ENCODE measurements at places on chromosomes 1 and 21.

GRCh38 chr1:76158126-76158525 lies 83.6 kb downstream of the ST6GALNAC3 start:
- DNase-seq: no peak

- DNase-seq: no peak
Measured at GRCh38 chr1:226874579-226875425, 4.4 kb downstream of the PSEN2 start.

DNA sequence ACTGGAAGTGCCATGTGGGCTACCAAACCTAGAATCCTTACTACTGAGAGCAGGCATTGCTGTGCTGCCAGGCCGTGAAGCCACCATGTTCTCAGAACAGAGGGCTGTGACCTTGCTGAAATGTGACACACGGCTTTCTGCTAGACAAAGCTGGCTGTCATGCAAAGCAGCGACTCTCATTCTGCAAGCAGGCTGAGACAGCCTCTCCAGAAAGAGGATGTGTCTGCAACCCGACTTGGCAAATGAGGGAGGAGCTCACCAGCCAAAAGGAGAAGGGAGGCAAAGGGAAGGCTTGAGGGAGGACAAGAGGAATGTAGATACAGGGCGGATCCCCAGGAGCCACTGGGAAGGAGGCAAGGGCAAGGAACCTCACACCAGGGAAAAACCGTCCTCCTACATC lies 85.7 kb upstream of the KRTAP19-8 start:
- no peak for DNase-seq

GRCh38 chr1:236039740-236040685 lies 24.9 kb downstream of the NID1 start:
- no peak for DNase-seq

GRCh38 chr1:231691618-231692259 lies 65.1 kb downstream of the DISC1 start:
- no peak for DNase-seq

GRCh38 chr1:151728151-151729054 lies 7.1 kb downstream of the RIIAD1 start:
- peak; percentile 24 for DNase-seq

DNA sequence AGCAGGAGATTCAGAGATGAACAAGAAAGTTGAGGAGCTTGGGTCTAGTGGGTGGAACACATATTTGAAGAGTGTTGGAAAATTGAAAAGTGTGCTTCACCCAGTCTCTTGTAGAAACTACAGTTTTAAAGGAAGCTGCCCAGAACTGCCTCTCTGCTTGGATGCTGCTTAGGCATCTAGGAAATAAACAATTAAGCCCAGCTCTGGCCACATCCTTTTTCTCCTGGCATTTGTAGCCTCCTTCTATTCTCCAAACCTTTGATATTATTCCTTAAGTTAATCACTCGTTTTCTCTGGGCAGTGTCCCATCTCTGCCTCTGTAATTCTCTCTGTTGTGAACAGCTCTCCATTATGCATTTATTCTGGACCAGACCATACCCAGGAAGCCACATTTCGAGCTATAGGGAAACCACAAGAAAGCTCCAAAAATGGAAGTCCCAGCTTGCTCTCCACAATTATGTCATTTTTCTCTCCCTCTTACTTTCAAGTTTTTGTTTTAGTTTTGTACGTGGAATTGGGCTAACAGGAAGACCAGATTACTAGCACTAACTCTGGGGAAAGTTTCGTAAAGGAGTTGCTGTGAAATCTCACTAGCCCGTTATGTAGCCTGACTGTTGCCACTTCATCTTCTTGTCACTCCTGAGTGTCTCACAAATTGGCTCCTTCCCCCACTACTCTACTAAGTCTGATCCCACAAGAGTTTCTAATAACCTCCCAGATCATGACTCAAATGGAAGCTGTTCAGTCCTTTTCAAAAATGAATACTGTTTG lies 102.2 kb downstream of the NTMT2 start:
- no peak for DNase-seq

DNA sequence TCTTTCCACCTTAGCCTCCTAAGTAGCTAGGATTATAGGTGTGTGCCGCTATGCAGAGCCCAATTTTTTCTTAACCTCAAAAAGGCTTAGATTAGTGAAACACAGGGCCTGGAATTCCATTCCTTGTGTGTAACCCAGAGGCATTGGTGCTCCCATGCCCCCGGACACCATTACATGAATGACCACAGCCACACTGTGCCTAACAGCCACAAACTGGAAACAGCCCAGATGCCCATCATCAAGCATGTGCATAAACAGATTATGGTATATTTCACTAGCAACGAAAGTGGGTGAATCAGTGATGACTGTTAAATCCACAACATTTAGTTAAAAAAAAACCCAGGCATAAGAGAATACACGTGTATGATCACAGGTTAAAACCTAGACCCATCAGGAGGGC lies 24.4 kb downstream of the ADAM30 start:
- DNase-seq: no peak

DNA sequence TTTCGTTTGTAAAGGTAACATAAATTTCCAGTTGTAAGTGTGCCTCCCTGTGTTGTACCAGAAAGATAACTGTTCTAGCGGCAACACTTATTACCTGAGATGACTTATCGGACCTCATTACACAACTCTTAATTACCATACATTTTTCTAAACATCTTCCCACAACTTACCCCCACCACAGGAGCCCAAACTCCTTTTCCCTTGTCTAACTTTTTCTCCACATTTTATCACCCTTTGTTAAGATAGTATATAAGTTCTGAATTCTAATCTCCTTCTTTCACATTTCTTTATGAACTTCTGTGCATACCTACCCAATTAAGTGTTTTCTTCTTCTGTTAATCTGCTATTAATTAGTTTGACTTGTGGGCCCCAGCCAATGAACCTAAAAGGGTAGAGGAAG lies 143.7 kb upstream of the CAMK1G start:
- no peak for DNase-seq

DNA sequence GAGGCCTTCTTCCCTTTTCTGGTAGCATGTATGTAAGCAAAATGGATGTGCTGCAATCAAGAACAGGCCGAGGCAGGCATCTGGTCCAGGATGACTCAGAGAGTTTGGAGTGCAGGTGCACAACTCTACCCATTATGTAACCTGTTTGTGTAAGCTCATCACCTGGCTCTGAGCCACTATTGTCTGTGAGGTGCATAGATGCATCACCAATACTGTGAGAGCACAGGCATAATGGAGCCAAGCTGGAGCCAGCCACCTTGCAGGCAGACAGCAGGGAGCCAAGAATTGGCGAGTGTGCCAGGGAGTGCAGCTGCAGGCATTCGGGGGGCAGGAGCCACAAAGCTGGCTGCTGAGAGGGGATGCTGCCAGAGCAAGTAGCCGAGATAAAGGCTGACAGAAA lies 549.9 kb upstream of the RGS18 start:
- DNase-seq: no peak

DNA sequence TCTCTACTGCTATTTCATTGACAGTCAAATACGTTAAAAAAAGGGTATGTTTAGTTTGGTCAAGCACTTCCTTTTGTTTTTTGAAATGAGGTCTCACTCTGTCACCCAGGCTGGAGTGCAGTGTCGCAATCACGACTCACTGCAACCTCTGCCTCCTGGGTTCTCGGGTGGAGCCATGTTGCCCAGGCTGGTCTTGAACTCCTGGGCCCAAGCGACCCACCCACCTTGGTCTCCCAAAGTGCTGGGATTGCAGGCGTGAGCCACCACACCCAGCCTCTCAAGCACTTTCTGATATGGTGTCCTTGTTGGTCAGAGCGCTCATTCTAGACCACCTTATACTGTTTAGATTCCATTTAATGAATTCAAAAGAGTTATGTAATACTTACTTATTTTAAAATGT lies 20.9 kb upstream of the RHBDL2 start:
- DNase-seq: no peak

DNA sequence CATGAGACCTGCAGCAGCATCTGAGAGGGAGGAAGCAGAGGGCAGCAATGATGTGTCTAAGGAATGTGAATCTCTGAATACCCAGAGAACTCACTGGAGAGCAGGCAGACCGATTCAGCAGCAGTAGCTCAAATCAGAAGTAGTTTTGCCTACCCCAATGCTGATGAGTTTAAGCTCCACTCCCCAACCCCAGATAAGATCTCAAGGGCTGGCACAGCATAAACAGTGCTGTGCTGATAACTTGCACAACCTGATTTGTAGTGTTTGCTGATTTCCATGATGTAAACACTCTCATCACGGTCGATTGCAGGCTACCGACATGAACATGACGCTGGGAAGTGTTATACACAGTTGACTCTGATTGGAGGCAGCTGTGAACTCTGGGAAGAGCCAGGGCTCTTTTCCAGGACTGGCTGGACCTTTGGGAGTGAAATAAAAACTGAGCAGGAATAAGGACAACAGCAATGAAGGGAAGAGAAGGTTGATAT lies 11.2 kb upstream of the HMGCS2 start:
- DNase-seq: peak; percentile 24

- DNase-seq: no peak
Measured at GRCh38 chr1:225426395-225427234, 1.2 kb downstream of the LBR start.

DNA sequence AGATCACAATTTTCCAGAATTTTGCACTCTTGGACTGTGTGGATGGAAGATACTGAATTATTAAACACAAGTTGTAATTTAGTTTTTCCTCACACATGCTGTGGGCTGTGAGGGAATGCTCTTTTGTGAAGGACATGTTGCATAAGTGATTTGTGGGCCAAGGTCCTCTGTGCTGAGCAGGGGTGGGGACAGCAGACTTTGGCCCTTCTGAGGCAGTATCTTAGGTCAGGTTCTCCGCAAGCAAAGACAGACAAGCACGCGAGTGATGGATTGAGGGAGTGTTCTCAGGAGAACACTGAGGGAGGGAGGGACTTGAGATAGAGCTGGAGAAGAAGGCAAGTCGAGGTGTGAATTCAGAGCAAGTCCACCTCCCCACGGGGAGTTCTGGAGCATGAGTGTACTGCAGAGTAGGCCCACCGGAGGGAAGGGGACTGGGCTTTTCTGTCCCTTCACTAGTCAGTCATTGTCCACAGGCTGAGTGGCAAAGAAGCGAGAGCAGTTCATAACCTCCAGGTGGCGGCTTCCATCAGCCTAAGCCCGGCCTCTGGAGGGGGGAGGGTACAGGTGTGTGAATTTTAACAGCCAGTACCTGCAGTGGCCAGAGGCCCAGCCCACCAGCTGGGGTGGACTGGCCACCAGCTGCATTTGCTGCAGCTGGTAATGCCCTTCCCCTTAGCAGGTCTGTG lies 19.1 kb upstream of the CD101 start:
- DNase-seq: no peak

- DNase-seq: no peak
Measured at GRCh38 chr21:38349111-38349746, 92.4 kb downstream of the KCNJ15 start.

GRCh38 chr1:91876040-91876470 lies 9.9 kb downstream of the TGFBR3 start:
- no peak for DNase-seq

- DNase-seq: no peak
Measured at GRCh38 chr1:97630281-97630680, 290.6 kb downstream of the DPYD start.

DNA sequence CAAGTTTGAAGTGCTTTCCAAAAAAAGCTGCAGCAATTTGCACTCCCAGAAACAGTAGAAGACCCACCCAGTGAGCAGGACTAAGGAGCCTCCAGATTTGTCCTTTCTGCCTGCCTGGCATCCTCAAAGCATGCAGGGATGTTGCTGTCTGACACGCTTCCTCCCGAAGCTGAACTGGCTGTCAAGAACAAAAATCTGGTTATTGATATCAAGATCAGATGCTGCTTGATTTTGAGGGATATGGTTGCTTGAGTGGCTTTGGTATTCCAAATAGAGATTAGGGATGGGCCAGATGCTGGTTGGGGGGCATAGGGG lies 143.3 kb downstream of the MRPS6 start:
- DNase-seq: no peak

DNA sequence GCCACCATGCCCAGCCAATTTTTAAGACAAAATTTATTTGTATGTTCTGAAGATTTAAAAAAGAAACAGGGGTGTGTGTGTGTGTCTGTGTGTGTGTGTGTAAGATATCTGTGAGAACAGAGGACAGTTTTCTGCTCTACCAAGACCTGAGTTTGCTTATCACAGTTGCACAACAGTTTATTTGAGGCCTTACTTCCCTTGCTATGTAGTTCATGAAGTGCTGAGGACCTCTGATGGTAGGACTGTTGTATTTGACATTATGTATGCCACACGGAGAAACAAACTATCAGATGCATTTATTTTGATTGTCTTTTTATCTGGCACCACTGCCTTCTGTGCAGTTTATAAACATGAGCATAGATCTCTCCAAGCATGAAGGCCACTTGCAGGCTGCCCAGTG lies 355.2 kb downstream of the PBX1 start:
- peak; percentile 12 for DNase-seq

DNA sequence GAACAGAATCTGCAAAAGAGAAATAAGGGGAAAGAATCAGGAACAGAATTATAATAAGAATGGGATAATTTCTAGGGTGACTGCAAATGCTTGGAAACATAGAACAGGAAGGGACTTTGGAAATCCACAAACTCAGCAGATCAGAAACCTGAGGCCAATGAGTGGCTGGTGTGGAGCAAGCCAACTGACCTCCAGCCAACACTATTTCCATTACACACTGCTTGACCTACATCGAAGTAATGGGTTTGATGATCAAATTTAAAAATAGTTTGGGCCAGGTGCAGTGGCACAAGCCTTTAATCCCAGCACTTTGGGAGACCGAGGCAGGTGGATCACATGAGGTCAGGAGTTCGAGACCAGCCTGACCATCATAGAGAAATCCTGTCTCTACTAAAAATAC lies 284.9 kb downstream of the GRIK1 start:
- no peak for DNase-seq

GRCh38 chr1:210385228-210385627 lies 56.5 kb downstream of the HHAT start:
- DNase-seq: no peak

GRCh38 chr1:211606914-211607753 lies 28.2 kb upstream of the SLC30A1 start:
- DNase-seq: no peak

DNA sequence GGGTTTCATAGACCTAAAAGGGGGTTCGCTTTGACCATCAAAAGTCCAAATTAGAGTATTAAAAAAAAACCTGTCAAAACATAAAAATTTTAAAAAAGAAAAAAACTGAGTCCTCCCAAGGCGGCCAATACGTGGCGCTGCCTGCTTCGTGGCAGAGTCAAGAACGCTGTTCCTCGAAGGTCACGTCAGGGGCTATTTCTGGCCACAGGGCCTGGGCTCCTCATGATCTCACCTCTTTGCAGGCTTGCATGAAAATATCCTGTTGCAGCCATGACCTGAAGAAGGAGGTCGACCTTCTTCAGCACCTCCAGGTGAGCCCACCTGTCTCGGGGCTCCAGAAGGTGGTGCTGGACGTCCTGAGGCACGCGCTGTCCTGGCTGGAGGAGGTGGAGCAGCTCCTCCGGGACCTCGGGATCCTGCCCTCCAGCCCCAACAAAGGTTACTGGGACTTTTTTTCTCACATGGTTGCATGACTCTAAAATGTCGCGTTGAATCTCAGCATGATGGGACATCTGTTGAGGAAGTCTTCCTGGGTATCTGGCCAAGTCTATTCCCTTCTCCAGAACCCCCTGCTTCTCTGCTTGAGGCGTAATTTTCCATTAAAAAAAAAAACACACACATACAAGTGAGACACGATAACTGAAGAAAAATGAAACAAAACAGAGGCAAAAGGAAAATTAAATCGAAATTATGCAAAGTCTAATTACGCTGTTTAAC lies 80.4 kb upstream of the EFHD2 start:
- no peak for DNase-seq

- no peak for DNase-seq
Measured at GRCh38 chr1:240126821-240127220, 35.1 kb downstream of the FMN2 start.

GRCh38 chr1:3548156-3548893 lies 63.0 kb downstream of the MEGF6 start:
- peak; percentile 61 for DNase-seq

Data from GM04504 (cell line).